D341Med (cell line): ENCODE measurements at places on chromosomes 16 and 17.

- no peak for DNase-seq
Measured at GRCh38 chr17:31096106-31096436, 1.3 kb downstream of the NF1 start.

DNA sequence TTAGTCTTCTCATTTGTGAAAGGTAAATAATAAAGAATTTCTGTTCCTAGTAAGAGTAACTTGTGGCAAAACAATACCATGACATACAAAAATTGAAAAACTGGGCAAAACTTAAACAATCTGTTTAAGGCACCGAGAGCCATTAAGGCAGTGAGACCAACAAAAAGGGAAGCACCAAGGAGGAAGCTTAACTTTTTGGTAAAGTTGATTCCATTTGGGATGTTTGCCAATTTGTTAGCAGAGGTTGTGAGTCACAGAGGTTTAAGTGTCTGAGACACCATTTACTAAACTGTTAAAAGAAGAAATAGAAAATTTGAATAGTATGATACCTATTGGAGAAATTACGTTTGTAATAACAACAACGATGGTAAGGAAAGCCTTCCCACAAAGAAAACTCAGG lies 4.9 kb downstream of the SLC35G3 start:
- no peak for DNase-seq

DNA sequence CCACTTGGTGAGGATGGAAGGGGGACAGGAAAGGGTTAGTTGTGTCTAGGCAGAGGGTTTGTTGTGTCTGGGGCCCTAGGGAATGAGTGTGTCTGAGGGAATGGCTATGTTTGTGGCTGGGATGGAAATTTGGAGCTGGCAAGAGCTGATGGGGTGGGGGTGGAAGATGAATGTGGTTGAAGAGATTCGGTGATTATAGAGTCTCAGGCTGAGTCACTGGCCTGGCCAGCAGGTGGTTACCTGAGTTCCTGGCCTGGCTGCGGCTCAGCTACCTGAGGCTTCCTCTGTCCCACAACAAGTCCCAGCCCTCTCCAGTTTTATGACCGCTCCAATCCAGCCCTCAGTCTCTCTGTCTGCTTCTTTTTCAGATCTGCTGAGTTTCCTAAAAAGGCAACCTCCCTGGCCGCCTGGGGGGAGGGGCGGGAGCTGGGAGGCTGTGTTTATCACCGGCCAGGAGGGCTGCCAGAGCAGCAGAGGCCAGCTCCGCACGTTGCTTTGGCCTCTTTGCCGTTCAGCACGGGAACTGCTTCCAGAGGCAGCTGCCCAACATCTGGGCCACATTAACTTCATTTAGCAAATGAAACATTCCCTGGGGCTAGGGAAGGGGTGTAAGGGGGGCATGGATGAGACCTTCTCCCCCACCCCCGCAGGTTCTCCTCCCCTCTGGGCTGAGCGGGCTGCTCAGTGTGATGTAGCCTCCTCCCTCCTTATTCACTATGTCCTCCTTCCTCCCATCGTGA lies 21.8 kb downstream of the ITGB3 start:
- no peak for DNase-seq

DNA sequence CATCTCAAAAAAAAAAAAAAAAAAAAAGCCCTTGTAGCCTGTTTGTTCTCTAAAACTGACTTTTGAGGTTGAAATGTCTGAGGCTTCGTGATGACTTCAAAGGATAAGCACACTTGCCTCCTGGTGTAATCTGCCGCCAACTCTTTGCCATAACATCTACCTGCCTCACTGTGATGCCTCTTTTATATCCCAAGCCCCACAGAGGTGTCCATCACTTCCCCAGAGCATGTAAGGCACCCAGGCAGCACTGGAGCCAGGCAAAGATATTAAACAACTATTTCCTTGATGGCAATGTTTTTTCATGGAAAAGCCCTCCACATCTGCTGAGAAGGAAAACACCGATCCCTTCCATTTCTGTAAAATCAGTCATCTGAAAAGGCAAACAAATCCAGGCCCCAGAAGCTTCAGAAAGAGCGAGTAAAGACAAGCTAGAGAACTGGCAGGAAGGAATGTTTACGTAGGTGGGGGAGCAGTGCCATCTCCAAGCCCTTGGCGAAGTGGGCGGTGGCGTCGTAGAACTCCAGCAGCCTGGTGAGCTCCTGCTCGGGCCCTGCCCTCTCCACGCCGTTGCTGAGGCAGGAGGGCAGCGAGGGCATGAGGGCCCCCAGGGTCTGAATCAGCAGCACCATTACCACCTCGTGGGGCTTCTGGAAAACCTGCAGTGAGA lies 28.6 kb downstream of the COG7 start:
- DNase-seq: no peak

- no peak for DNase-seq
Measured at GRCh38 chr16:28180655-28181460, 30.9 kb downstream of the XPO6 start.

- DNase-seq: peak; percentile 91
Measured at GRCh38 chr17:43024407-43025289, at the start of gene RND2. Gene RND2, plus strand, starts transcription at chr17:43025231. Its CDS starts 117 bp downstream, at chr17:43025348.

- no peak for DNase-seq
Measured at GRCh38 chr17:80465327-80465974, 11.0 kb downstream of the NPTX1 start.

DNA sequence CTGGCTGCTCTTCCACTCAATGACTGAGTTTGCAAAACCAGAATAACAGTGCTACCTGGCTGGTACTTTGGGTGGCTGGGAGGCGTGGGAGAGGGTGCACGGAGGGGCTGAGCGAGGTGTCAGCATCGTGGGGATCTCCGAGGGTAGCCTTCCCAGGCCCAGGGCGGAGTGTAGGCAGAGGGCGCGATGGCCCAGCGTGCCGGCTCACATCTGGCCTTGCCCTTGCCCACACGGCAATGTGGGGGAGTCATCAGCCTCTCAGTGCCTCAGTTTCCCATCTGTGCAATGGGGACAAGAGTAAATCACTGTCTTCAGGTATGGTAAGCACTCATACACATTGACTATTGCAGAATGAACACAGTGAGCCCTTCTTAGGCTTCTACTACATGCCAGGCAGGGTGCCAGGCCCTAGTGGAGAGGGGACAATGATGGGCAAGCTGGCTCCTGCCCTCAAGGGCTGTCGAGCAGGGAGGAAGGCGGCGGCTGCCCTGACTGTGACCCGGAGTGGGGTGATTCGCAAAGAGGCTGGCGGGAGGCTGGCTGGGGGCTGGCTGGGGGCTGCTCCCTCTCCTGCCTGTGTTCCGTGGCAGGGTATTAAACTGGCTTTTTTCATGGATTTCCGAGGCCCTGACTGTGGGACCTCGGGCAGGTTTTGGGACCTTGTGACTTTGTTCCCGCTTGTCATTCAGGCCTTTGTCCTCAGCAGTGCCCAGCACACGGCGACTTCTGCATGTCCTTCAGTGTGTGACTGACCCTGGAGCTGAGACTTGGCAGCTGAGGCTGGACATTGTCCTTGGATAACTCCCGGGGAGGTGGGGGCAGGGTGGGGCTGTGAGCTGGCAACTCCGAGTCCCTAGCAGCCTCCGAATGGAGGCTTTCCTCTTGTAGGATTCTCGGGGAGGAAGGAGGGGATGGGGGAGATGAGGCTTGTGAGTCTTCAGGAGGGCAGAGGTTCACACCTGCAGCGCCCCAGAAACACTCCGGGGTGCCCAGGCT lies 243.1 kb downstream of the SEC14L1 start:
- DNase-seq: no peak

GRCh38 chr16:50816901-50817555 lies 75.1 kb downstream of the CYLD start:
- no peak for DNase-seq

GRCh38 chr17:67676305-67676704 lies 41.4 kb upstream of the NOL11 start:
- no peak for DNase-seq

DNA sequence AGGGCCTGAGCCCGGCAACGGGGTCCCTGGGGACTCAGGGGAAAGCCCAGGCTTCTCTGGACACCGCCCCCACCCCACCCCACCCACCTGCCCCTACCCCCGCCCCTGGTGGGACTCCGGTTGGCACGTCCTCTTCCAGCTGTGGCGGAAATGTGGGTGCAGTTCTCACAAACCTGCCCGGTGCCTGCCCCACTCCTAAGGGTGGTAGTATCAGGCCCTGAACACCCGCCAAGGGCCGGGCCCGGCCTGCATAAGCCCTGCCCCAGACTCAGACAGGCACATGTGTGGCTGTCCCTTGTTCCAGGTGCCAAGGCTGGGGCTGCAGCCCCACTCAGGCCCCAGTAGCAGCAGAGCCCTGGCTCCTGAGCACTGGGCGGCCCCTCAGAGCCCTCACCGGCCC lies 58.1 kb downstream of the ACTG1 start:
- DNase-seq: no peak

- no peak for DNase-seq
Measured at GRCh38 chr17:69672924-69673323, 258.4 kb downstream of the MAP2K6 start.

DNA sequence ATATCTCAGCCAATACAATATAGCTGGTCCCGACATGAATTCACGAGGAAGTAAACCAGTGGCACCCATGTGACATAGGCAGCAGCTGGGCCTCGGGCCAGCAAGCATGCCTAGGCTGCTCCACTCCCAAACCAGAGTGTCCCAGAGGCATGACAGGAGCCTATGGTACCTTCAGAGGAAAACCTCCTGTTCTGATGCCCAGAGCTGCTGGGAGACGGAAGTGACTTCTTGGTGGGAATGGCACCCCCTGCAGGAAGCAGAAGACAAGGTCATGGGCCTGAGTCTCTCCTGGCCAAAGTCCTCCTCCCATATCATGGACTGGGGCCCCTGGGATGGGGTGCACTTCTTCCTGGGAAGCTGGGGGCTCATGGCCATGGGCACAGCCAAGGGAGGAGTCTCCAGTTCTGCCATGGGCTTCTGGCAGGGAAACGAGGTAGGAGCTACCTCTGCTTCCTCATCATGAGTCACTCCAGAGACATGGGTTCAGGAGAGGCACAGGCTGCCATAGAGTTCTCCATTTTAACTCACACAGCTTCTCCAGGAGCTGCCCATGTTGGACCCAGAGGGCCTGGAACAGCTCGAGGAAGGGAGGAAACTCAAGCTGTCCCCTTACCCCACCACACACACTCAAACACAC lies 13.4 kb downstream of the FBF1 start:
- peak; percentile 71 for DNase-seq

DNA sequence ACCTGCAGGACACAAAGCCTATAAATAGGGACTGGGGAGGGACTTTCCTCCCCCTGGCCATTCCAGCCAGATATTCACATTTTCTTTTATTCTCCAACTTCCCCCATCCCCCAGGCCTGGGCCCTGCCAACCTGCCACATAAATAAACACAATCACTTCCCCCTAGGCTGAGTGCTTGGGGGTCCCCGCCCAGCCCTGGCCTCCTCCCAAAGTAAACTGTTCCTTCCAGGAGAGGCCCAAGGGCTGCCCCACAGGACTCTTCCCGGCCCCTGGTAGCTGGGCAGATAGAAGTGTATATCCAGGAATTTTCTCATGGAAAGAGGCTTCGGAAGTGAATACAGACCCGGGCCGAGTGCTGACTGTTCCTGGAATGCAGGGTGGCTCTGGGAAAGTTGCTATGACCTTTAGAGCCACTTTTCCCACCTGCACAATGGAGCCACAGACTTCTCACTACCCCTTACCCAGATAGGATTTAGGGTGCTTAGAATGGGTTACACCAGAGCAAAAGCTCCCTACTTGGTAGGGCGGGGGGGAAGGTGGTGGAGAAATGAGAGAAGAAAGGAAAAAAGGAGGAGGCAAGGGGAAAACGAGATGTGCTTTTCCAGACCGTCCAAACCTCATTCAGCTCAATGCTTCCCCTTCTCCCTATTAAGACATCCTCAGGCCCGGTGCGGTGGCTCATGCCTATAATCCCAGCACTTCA lies 8.5 kb downstream of the CSF3 start:
- DNase-seq: peak; percentile 18

GRCh38 chr16:85029408-85029784 lies 1.8 kb downstream of the KIAA0513 start:
- no peak for DNase-seq

DNA sequence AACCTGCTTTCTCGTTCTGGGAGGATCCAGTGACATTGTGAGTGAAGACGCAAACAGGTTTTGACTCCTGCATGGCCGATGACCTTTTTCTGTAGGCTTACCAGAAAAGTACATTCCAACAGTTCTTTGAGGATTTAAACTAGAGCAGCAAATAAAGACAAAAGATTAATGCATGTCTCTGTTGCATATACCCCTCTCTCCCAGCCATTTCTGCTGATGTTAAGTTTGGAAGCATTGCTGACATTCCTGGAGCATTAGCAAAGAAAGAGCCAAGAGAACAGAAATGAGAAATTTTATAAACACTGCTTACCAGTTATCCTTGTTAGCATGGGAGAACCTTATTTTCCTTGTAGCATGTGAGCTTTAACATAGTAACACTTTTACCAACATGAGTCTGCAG lies 49.3 kb downstream of the SIAH1 start:
- no peak for DNase-seq

DNA sequence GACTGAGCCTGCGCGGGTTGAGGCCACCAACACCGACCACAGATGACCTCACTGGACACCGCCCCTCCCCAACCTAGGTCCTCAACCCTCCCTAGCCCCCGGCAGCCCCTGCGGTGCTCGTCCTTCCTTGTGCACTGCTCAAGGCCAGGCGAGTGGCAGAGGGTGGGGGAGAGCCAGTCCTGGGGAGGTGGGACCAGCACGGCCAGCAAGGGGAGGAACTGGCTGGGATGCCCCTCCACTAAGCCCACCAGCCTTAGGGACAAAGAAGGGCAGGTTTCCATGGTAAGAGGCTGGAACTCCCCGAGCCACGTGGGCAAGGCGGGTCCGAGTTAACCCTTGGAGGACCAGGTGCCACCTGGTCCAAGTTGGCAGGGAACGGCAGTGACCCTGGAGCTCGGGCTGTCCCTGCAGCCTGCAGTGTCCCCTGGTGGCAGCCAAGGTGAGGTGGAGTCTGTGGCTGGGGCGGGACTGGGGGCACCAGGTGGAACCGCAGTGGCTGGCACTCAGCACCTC lies 9.2 kb downstream of the FSCN2 start:
- peak; percentile 89 for DNase-seq

GRCh38 chr17:27631411-27631760 lies 398 bp downstream of the LGALS9 start:
- DNase-seq: no peak

DNA sequence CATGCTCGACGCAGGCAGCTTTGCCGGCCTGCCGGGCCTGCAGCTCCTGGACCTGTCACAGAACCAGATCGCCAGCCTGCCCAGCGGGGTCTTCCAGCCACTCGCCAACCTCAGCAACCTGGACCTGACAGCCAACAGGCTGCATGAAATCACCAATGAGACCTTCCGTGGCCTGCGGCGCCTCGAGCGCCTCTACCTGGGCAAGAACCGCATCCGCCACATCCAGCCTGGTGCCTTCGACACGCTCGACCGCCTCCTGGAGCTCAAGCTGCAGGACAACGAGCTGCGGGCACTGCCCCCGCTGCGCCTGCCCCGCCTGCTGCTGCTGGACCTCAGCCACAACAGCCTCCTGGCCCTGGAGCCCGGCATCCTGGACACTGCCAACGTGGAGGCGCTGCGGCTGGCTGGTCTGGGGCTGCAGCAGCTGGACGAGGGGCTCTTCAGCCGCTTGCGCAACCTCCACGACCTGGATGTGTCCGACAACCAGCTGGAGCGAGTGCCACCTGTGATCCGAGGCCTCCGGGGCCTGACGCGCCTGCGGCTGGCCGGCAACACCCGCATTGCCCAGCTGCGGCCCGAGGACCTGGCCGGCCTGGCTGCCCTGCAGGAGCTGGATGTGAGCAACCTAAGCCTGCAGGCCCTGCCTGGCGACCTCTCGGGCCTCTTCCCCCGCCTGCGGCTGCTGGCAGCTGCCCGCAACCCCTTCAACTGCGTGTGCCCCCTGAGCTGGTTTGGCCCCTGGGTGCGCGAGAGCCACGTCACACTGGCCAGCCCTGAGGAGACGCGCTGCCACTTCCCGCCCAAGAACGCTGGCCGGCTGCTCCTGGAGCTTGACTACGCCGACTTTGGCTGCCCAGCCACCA lies 9.7 kb downstream of the VASN start:
- no peak for DNase-seq

- no peak for DNase-seq
Measured at GRCh38 chr17:64007838-64008282, 9.7 kb downstream of the PRR29 start.
